ENCODE measurements at places on chromosomes 16 and 17.
A peak's percentile ranks its signal among the peaks of the same experiment; 100 is the strongest.

GRCh38 chr16:62225675-62226074 lies 189.4 kb upstream of the CDH8 start:
- peak; percentile 62 for DNase-seq

DNA sequence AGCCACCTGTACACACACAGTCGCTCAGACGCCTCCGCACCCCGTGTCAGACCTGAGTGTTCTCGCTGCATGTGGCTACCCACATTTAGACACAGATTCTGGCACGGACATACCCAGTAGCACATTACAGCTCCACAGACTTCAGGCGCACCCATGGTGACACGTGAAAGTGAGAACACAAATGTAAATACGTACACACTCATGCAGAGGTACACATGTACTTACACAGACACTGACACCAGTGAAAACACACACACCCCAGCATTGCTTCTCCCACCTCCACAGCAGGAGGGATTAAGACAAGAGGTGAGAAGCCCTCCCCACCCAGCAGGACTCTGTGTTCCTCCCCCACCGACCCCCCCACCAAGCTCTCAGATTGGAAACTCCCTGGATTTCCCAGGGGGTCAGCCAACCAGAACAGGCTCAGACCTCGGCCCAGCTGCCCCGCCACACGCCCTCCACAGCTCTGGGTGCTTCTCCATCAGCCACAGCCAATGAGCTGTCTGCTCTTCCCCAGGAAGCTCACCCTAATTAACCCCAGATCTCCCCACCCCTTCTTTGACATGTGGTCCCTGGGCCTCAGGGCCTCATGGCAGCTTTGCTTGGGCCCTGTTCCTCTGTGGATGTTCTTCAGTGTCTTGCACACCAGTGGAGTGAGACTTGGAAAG lies 5.3 kb upstream of the FOXN1 start:
- DNase-seq, result no peak

DNA sequence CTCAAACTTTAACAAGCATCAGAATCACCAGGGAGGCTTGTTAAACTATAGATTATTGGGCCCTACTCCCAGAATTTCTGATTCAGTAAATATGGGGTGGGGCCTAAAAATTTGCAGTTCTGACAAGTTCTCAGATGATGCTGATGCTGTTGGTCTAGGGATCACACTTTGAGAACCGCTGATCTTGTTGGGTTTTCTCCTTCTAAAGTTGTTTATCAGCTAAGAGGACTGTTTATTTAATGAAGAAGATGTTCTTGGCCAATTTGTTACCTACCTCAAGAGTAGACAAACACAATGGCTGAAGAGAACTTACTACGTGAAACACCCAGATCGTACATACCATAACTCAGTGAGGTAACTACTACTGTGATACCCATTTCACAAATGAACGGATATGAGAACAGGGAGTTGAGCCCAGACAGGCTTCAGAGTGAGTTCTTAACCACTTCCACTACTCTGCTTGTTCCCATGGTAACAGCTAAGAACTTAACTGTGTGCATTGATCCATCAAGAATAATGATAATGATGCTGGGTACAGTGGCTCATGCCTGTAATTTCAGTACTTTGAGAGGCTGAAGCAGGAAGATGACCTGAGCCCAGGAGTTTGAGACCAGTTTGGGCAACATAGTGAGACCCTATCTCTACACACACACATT lies 85.3 kb upstream of the NSRP1 start:
- DNase-seq, result no peak

- no peak for DNase-seq
Observed at GRCh38 chr16:61730997-61731396, 305.2 kb downstream of the CDH8 start.

DNA sequence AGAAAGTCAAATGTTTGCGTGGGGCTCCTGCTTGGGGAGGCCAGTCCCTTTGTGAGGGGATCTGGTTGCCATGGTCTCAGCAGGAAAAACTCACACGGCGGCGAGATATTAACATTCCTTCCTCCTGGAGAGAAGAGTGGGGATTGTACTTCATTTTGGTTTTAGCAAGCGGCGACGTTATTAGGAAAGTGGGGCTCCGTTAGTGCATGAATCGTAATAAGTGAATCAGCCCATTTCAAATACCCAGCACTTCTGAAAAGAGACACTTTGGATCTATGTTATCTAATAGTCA lies 41.6 kb upstream of the METRNL start:
- DNase-seq, result no peak

DNA sequence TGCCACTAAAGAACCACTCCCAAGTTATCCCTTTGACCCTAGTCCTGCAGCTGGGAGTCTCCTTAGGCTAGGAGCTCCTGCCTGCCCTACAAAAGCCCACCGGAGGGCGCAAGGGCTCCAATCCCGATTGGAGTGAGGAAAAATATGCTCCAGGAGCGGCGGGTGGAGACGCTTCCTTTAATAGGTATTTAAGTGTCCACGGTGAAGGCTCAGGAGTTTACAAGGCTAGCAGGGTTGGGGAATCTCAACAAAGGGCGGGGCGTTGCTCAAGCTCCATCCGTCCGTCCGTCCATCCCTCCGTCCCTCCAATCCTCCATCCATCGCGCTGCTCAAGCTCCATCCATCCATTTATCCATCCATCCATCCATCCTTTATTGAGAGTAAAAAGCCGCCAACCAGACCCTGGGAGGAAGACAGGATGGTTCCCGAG lies 556 bp upstream of the SPNS1 start:
- peak; percentile 37 for DNase-seq

- DNase-seq, result no peak
Observed at GRCh38 chr16:529012-529575, 1.6 kb downstream of the CAPN15 start.

GRCh38 chr16:70380248-70380918 lies 33.7 kb downstream of the DDX19A start:
- peak; percentile 56 for DNase-seq

GRCh38 chr16:4373356-4373908 lies 1.8 kb downstream of the VASN start:
- no peak for DNase-seq

DNA sequence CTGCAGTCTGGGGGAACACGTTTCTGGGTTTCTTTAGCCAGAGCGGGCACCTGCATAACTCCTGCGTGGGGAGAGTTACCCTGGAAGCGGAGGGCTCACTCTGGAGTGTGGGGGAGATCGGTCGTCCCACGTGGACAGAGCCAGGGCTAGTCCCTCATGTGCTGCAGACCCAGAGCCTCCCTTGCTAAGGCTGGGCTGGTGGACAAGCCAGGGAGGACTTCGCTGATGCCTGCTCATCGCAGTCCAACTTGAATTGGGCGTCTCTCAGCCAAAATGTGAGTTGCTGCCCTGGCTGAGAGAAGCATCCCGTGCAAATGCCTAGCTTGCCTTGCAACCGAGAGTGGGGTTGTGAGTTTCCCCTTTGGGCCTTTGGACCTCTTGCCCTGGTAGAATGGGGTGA lies 986 bp downstream of the CRISPLD2 start:
- no peak for DNase-seq

- DNase-seq, result peak; percentile 60
Observed at GRCh38 chr17:1714980-1715802, 5.0 kb upstream of the TLCD2 start.

GRCh38 chr17:77247048-77247541 lies 106.3 kb downstream of the SEC14L1 start:
- peak; percentile 83 for DNase-seq

DNA sequence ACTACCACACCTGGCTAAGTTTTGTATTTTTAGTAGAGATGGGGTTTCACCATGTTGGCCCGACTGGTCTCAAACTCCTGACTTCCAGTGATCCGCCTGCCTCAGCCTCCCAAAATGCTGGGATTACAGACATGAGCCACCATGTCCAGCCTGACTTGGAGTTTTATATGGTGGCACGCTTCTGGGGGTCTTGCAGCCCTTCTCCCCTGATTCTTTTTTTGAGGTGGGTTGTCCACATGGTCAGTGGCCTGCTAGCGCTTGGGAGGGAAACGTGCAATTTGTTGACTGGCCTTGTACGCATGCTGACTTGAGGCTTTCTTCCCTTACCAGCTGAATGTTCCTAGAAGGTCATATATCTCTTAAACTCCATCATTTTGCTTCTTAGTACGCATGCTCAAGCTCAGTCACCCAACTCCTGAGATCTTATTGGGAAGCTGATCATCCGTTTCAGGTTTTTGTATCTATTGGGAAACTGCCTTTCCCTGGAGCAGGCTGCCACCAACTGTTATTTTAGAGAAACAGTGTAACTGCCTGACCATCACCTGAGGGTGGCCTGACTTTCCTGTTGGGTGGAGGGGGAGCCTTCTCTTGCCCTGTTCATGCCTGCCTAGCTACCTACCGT lies 13.7 kb upstream of the LDHD start:
- peak; percentile 8 for DNase-seq

DNA sequence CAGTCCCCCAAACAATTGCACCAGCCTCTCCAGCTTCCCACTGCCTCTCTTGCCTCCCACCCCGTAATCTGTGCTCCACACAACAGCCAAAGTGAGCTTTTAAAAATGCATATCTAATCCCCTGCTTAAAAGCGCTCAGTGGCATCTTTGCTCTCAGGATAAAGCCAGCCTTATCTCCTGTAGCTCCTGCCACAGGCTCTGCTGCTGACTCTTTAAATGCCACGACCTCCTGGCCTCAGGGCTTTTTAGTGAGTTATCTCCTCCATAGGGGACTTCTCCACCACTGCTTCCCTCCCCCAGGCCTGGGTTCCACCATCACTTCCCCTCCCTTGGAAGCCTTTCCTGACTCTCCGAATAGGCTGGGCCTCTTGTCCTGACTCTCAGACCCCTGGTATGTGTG lies 98.6 kb downstream of the GNAO1 start:
- DNase-seq, result no peak

GRCh38 chr17:27457731-27458523 lies 1.7 kb downstream of the KSR1 start:
- DNase-seq, result peak; percentile 45

DNA sequence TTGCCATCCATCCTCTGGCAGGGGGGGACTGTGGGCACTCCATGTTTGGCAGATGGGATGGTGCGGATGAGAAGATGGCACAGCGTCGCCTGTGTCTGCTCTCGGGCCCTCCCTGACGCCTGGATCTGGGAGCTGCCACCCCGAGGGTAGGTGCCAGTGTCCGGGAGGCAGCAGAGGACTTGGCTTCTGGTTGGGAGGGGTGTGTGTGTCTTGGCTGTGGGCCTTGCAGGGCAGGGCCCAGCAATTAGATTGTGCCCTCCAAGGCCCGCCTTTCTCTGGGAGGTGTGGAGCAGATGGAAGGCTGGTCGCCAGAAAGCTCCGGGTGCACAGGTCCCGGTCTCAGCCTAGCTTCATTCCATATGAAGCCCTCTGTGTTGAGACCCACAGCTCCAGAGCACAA lies 1.4 kb downstream of the RAP1GAP2 start:
- DNase-seq, result no peak

DNA sequence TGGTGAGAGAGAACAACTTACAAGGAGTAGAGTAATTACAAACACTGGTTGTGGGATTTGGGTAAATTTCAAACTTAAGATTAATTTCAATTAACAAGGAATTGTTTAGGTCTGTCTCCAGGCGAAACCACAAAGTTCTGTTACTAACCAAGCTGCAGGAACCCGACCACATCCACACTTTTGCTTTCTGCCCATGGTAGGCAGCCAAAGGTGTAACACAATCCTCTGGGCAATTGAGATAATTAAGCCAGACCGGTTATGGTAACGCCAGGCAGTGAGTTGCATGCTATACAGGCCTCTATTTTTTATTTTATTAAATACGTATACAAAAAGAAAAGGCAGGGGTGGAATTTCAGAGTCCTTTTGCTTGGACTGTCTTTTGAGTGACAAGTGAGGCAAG lies 12.0 kb downstream of the KCNJ2 start:
- DNase-seq, result no peak

- no peak for DNase-seq
Observed at GRCh38 chr17:61318684-61319098, 81.0 kb upstream of the TBX2 start.

DNA sequence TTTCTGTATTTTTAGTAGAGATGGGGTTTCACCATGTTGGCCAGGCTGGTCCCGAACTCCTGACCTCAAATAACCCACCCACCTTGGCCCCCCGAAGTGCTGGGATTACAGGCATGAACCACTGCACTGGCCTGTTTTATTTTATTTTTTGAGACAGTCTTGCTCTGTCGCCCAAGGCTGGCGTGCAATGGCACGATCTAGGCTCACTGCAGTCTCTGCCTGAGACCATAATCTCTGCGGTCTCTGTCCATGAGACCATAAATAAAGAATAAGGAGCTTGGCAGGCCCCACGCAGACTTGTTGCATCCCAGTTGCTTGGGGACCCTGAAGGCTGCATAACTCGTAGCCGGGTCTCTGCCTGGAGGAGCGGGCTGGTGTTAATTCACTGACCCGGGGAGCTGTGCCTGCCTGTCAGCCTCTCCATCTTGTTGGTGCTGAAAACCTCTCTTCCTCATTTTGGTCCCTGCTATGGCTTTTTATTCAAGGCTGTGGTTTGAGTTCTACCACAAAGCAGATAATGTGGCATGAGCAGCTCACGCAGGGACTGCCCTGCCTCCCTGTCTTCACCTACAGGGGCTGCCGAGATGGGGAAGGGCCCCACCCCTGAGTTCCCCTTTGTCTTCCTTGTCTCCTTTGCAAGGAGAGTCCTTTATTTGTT lies 82.1 kb downstream of the MSI2 start:
- DNase-seq, result peak; percentile 4

GRCh38 chr17:30454635-30455034 lies 22.6 kb upstream of the GOSR1 start:
- peak; percentile 86 for DNase-seq

DNA sequence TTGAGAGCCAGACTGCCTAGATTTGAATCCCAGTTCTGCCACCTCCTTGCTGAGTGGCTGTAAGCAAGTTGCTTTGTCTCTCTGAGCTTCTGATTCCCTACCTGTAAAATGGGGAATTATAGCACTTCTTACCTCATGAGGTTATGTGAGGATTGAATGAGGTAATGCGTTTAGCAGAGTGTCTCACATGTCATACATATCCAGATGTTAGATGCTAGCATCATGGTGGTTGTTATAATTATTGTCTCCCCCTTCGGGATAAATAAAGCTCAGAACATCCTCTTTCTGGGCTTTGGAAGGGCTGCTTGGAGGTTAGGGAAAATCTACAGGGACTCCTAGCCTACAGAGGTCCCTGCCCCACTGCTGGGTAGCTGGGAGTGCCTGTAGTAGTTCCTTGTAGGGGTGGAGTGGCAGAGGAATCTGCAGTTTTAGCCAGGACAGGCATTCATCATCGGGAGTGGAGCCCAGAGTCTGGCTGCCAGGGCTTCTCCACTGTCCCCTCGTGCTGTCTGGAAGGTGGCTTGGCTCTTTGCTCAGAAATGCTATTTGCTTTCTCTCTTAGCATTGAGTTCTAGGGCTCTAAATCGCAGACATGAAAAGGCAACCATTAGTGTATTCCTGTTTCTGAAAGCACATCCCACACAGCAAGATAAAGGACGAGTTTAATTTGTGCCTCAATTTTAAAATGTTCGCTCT lies 137.9 kb upstream of the CACNG3 start:
- DNase-seq, result no peak

DNA sequence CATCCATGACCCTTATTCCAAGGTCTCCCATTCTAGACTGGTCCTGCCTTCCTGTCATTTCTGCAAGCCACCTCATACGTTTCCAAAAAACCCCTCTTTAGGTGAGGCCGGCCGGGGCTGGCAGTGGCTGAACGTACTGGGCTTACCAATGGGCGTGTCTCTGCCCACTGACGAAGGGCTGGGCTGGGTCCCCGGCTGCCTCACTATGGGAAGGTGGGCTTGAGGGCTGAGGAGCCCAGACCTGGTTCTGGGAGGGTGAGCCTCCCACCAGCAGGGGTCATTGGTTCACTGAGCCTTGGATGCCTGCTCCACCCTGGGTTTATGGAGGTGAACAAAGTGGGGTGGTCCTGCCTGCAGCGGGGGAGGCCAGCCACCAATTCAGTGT lies 19.9 kb downstream of the KDM8 start:
- DNase-seq, result no peak

- peak; percentile 90 for DNase-seq
Observed at GRCh38 chr17:67491009-67491680, 114.1 kb downstream of the PITPNC1 start.
